ENCODE measurements at places on chromosomes 2 and 18. TPM values are rescaled to one million over a fixed set of nuclear protein-coding genes. Genes with fewer than 3 reads are reported as not detected.

Gene HDHD2
- 2.3 TPM for total RNA-seq

GRCh38 chr2:219783359-219783975 is 156.0 kb downstream of the SLC4A3 start:
- DNase-seq: no peak

Gene HYCC2
- total RNA-seq: 0.70 TPM

Gene UGT1A3
- 0.78 TPM for total RNA-seq

GRCh38 chr18:76928179-76928868 is 106.0 kb downstream of the ZNF236 start:
- DNase-seq: no peak

GRCh38 chr2:60353863-60354262 is 199.6 kb downstream of the BCL11A start:
- DNase-seq: no peak

Gene HOXD9
- 9.5 TPM for total RNA-seq

DNA sequence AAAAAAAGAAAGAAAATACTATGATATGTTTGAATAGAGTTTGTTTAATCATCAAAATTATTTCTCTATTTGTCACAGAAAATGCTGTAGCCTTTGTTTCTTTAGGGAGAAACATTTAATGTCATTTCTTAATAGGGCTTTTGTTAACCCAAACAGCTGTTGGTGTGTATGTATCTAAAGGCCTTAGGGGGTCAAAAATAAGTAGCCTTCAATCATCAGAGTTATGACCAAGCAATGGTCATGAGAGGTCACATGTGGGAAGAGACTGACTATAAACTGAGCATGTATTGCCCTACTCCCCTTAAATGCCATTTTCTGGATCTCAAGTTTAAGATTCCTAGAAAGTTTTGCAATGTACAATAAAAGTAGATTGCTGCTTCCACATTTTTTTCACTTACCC is 22.7 kb downstream of the HNMT start:
- no peak for DNase-seq

DNA sequence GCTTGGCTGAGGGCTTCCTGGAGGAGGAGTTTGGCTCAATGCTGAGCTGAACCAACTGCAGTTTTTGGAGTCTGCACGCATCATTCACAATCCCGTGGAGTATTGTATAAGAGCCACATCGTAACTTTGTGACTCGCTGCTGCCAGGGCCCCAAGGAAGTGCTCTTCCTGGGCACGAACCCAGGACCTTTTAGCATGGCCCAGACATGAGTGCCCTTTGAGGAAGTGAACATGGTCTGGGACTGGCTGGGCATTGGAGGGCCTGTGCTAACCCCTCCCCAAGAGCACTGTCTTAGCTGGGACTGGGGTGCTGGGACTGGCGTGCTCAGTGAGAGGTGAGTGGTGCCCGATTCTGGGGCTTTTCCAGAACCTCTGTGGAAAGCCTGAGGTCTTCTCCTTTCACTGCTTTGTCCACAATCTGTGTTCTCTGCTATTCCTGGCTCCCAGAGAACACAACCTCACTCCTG is 88.6 kb downstream of the LIPG start:
- DNase-seq: no peak

DNA sequence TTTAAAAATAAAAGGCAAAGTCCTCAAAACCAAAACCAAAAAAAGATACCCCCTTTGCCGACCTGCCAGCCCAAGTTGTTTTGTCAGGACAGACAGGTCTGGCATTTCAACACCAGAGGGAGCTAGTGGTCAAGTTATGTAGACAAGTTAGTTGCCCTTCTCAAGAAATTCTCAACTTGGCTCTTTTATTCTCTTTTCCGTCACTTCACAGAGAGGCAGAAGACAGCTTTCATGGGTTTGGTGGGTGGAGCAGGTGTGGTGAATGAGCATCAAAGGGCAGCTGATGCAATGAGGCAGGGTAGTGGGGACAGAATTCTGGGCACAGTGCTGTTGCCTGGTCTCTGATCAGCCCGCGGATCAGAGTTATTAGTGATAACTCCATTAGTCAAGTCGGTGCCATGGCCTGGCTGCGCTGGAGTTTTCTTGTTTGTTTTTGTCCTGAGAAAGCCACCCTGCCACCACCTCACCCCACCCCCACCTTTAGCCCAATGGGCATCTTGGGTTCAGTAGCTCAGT is 303.7 kb upstream of the EPAS1 start:
- DNase-seq: peak; percentile 39

Gene SH3RF3
- 0.20 TPM for total RNA-seq

Gene CCDC178
- not detected for total RNA-seq

Gene SPP2
- not detected for total RNA-seq

DNA sequence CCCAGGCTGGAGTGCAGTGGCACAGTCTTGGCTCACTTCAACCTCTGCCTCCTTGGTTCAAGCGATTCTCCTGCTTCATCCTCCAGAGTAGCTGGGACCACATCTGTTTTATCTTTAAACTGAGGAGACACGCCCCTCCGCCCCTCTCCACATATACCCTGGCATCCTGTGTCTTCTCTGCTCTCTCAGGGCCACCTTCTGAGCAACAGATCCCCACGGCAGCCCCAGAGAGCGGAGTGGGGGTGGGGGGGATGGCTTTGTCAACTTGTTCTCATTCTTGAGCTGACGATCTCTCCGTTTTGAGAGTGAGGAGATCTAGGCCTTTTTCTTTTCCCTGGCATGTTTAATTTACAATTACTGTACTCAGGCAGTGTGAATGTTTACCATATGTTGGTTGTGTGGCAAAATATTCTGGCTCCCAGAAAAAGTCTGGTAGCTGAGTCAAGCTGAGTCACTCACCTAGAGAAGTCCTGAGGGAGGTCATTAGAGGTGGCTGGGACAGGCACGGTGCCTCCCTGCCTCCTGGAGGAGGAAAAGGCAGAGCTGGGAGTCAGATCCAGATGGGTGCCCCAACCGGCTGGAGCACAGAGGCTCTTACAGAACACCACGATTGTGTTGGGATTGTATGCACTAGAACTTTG is 19.5 kb upstream of the ID2 start:
- peak; percentile 74 for DNase-seq

GRCh38 chr2:38097988-38098385 is 22.0 kb upstream of the CYP1B1 start:
- DNase-seq: no peak

Gene NOSTRIN
- total RNA-seq: not detected

Gene NYAP2
- not detected for total RNA-seq

Gene NETO1
- total RNA-seq: 8.1 TPM

DNA sequence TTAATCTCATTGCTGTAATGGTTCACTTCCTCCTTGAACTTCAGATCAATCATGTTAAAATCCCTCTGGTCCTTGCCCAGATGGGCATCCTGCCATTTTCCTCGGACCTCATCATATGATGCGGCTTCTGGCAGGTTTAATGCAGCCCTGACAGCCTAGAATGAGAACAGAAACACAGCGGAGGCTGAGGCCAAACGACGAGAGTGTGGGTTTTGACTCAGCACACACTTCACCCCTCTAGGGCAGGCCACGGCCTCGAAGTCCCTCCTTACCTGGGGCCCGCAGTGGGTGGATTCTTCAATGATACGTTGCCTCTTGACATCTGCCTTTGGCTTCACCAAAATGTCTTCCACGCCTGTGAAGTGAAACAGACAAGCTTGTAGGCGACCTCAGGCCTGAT is 56.8 kb downstream of the POLR1A start:
- no peak for DNase-seq

DNA sequence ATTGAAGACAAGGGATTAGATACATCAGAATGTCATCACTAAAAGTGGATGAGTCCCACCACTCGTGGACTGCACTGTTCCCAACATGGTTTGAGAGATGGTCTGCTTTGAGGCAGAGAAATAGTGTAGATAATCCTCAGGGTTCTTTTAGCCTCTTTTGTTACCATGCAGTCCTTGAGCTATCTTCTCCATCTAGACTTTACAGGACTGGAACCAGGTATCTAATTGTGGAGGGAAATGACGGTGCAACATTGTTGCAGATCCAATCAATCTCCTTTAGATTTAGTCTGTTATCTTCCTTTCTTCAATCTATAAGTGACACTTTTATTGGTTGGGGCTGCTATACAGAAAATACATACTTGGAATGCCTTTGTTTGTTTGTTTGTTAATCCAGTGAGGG is 183.8 kb upstream of the CWC22 start:
- DNase-seq: no peak

Gene ATOH8
- 7.5 TPM for total RNA-seq

DNA sequence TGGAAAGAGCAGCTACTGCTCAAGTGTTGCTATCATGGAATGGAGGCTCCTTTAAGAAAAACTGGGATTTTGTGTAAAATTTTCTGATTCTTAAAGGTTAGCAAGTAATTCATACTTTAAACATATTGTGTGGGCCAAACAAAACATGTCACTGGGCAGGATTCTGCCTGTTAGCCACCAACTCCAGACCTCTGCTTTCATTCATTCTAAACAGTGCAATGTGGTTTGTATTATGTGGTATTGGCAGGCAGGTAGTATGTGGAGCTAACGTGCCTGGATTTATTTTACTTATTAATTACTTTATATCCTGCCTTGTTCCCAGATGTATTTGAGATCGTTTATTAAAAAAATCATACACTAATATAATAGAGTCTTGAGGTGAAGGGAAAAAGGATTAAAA is 1521.3 kb upstream of the ACVR2A start:
- DNase-seq: no peak

DNA sequence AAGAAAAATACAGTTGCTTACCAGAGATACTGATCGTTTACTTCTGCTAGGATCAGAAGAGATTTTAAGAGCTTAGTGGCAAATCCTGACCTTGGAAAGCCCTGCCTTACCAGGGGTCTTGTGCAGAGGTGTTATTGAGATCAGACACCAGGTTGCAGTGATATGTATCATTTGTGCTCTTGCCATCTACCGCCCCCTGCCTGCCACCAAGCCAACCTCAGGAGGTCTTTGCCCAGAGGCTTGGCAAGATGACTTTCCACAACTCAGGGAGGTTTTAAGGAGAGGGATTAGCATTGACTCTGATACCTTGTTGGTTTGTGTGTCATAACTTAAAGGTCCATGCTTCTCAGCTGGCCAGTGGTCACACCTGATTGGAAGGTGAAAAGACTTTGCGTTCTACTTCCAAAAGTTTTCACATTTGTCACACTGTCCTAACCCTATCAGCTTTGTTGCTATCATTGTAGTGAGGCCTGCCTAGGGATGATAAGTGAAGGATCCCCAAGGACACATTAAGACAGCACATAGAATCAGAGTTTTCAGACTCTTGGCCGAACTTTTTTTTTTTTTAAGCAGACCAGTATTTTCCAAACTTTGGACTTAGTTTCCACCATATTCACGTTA is 46.2 kb upstream of the MGAT5 start:
- DNase-seq: no peak

DNA sequence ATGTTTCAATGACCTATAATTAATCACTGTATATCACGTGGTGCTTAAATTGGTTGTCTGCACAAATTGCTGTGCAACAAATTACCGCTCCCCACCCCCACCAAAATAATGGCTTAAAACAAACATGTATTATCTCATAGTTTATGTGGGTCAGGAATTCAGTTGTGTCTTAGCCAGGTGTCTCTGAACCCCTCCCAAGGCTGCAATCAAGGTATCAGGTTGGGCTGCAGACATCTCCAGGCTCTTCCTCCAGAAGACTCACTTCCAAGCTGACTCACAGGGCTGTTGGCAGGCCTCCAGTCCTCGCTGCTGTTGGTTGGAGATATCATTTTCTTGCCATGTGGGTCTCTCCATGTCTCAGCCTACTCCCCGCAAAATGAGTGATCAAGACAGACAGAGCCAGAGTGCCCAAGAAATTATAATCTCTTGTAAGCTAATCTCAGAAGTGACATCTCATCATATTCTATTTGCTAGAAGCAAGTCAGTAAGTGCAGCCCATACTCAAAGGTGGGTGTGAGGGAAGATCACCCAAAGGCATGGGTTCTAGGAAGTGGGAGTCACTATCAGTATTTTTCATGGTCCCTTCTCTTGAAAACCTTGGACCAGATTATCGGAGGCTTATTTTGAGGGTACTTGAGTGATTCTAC is 38.4 kb downstream of the SPC25 start:
- DNase-seq: peak; percentile 14

Gene LYPD6B
- not detected for total RNA-seq

- no peak for DNase-seq
These were observed 188.4 kb downstream of the PPP1R1C start for GRCh38 chr2:182173944-182174622.

- no peak for DNase-seq
These were observed 226.9 kb upstream of the THSD7B start for GRCh38 chr2:136538489-136538888.

- DNase-seq: no peak
These were observed 539.3 kb downstream of the METTL4 start for GRCh38 chr18:2032036-2032435.

Gene CDH20
- not detected for total RNA-seq

DNA sequence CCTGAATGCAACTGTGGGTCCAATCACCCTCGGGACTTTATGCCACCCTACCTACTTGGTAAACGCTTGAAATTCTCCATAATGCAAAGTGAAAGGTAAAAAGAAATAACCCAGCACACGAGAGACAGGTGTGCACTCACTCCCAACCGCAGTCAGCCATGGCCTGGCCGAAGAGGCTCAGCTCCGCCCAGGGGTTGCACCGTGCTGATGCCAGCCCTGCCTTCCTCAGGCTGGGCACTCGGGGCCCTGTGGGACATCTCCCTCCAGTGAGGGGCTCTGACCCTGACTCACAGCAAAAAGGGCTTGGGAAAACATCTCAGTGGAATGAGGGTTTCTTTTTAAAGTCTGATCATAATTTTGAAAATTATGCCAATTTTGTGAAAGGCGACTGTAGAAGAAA is 13.3 kb downstream of the SLC66A2 start:
- no peak for DNase-seq

Gene ZNF521
- total RNA-seq: not detected

DNA sequence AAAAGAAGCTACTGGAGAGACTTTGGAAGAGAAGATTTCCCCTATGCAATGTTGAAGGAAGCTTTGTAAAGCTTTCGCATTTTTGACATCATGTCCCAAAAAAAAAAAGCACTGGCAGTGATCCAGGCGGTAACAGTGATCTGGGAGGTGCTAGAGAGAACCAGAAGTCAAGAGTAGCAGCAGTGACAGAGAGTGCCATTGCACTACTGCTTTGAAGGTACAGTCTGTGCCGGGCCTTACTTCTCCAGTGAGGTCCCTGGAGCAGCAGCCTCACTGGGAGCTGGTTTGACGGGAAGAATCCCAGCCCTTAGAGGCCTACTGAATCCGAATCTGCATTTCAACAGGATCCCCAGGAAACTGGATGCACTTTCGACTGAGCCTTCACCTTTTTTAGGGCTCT is 50.9 kb upstream of the ATL2 start:
- DNase-seq: no peak

Gene SPAST
- total RNA-seq: 21.3 TPM

DNA sequence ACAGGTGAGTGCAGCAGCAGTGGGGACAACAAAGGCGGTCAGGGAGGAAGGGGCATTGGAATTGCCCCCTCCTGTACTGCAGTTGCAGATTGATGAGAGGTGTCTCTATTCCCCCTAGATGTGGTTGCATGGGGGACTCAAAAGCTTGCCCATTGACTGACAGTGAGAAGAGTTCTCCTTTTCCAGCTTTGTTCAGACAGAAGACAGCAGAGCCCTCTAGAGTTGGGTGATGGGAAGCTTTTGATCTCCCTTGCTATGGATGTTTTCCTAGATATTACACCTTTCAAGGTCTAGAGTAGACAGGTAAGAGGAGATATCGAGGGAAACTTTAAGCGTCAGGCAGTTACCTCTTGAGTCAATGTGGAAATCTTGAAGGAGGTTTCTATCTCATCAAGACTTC is 2.9 kb downstream of the PROKR1 start:
- DNase-seq: no peak
